Mucosa of descending colon (tissue), 3 donors: ENCODE measurements at places on chromosomes 2 and 18. TPM values are rescaled to one million over a fixed set of nuclear protein-coding genes. Genes with fewer than 3 reads are reported as not detected.

Gene ITGA4
- total RNA-seq, result 11.6 TPM

DNA sequence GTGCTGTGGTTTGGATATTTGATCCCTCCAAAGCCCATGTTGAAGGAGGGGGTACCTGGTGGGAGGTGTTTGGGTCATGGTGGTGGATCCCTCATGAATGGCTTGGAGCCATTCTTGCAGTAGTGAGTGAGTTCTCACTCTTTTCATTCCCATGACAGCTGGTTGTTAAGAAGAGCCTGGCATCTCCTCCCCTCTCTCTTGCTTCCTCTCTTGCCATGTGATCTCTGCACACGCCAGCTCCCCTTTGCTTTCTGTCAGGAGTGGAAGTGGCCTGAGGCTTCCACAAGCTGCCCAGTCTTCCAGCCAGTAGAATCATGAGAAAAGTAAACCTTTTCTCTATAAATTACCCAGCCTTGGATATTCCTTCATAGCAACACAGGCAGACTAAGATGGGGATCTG is 8.6 kb downstream of the ADD2 start:
- no peak for DNase-seq

GRCh38 chr2:69989009-69989408 is 27.6 kb upstream of the ASPRV1 start:
- DNase-seq, result peak; percentile 38

GRCh38 chr2:127829845-127830246 is 18.9 kb upstream of the WDR33 start:
- no peak for DNase-seq

Gene CHAC2
- 4.7 TPM for total RNA-seq

DNA sequence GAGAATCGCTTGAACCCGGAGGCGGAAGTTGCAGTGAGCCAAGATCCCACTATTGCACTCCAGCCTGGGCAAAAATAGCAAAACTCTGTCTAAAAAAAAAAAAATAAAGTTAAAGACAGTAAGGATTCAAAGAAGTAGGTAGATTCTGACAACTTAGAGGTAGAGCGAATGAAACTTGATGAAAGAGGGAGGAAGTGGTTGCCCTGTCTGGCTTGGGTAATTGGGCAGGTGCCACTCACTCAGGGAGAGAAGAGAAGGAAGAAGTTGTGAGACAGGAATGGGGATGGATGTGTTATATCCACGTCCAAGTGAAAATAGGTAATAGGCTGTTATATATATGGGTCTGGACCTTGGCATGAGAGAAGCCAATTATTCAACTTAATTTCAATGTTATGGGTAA is 26.3 kb downstream of the NDC80 start:
- DNase-seq, result no peak

GRCh38 chr18:33578518-33579348 is 714 bp downstream of the ASXL3 start:
- DNase-seq, result peak; percentile 65

GRCh38 chr2:233163486-233164103 is 87.9 kb upstream of the ATG16L1 start:
- no peak for DNase-seq

Gene CCDC68
- 71.4 TPM for total RNA-seq

DNA sequence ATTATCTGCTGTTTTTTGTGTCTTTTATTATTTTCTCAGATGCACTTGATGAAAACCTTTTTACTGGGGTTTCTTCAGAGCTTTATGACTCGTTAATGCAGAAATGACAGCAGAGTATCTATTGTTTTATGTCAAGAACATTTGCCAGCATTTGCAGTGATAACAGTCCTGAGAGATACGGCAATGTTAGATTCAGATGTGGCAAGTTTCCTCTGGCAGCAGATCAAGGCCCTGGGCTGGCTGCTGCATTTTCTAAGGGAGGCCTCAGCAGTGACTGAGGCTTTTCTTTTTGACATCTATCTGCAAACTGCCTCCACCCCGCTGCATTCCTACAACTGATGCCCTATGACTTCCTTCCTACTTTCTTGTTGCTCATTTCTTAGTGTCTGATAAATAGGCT is 40.2 kb downstream of the EFEMP1 start:
- no peak for DNase-seq

Gene ST6GAL2
- 3.2 TPM for total RNA-seq

GRCh38 chr2:126894082-126894481 is 4.6 kb upstream of the TEX51 start:
- DNase-seq, result no peak

Gene SMYD5
- 10.5 TPM for total RNA-seq

GRCh38 chr2:179932786-179933185 is 71.4 kb upstream of the ZNF385B start:
- DNase-seq, result no peak

Gene TEX44
- total RNA-seq, result not detected

DNA sequence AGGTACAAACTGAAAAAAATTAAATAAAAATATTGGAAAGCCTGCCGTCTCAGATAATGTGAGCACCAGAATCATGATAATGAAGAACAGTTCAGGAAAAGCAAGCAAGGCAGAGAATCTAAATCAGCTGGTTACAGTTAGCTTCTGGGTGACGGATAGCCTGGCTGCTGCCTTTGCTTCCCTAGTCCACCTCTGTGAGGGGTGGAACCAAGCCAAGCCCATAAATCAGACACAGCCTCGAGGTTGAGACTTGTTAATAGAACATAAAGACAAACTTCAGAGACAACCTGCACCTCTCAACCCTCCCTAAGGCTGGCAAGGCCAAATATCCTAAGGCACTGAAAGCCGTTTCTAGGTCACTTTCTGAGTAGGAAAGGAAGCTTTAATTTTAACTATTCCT is 334.7 kb upstream of the SLC39A10 start:
- DNase-seq, result peak; percentile 71

Gene SOWAHC
- total RNA-seq, result 30.2 TPM

Gene IL36A
- total RNA-seq, result not detected

DNA sequence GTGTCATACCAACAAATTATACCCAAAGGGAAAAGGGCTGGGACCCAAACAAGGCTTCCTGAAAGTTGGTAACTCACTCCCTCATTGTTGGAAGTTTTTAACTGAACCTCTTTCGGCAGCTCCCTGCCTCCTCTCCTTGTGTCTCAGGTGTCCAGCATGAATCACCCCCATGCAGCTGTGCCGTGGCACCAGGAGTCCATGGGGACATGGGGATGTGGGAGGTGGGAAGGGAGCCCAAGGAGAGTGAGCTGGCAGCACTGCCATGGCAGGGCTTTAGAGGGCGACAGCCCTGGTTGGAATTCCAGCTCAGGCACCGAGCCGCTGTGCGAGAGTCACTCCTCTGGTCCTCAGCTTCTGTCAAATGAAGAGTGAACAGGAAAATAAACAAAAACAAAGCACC is 12.5 kb upstream of the GYPC start:
- DNase-seq, result no peak

GRCh38 chr2:76128622-76129021 is 417.9 kb upstream of the GCFC2 start:
- DNase-seq, result no peak

Gene LHCGR
- total RNA-seq, result not detected

- DNase-seq, result no peak
These were observed 69.5 kb downstream of the KYNU start for GRCh38 chr2:142946941-142947340.

- no peak for DNase-seq
These were observed 47.7 kb downstream of the PLCL1 start for GRCh38 chr2:197852108-197852507.

- DNase-seq, result no peak
These were observed 24.5 kb upstream of the KCNE4 start for GRCh38 chr2:223027442-223027841.

GRCh38 chr18:48910972-48911545 is 39.7 kb downstream of the SMAD7 start:
- DNase-seq, result no peak

- no peak for DNase-seq
These were observed 98.1 kb downstream of the PARD3B start for GRCh38 chr2:204643326-204643725.

DNA sequence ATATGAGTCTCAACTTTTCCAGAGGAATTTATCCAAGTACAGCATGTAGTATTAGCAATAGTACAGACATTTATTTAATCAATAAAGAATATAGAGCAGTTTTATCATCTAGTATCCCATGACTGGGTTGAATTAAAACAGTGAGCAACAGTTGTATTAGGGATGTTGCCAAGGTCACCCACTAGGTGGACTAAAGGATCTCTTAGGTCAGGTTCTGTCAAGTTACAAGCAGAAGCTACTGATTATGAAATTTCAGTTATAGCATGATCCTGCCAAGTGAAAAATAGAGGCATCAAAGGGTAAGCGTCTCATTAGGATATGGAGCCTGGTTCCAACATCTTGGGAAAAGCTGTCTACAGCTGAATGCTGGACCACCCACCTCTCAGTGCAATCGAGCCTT is 52.1 kb upstream of the LAPTM4A start:
- no peak for DNase-seq

- no peak for DNase-seq
These were observed 16.1 kb downstream of the ADAM17 start for GRCh38 chr2:9539531-9539930.

DNA sequence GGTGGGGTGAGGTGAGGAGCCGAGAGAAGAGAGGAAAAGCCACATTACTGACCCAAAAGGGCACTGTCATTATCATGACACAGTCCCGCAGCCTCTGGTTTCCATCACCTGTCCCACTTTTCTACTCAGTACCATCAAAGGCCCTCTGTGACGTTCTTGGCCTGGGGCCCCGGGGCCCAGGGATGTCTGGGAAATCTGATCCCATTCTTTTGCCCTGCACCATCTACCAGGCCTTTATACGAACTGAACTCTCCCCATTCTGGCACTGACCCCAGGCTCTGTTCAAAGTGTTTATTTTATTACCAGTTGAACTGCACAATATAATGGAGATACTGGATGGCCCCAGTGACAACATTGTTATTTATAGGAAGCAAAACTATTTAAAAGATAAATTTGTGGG is 89.1 kb downstream of the COL6A3 start:
- no peak for DNase-seq

DNA sequence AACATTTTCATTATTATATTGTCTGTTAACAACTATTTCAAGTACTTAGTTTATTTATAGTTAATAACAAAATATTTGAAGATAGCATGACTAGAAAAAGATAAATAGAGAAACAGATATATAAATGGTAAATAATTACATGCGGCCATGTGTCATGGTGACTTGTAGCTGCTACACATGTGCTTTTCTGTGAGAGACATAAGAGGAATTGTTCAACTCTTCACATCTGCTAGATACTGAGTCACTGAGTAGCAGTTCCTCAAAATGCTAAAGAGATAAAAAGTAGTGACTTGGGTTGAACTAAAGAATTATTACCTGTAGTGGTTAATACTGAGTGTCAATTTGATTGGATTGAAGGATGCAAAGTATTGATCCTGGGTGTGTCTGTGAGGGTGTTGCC is 37.5 kb upstream of the SCN9A start:
- no peak for DNase-seq

DNA sequence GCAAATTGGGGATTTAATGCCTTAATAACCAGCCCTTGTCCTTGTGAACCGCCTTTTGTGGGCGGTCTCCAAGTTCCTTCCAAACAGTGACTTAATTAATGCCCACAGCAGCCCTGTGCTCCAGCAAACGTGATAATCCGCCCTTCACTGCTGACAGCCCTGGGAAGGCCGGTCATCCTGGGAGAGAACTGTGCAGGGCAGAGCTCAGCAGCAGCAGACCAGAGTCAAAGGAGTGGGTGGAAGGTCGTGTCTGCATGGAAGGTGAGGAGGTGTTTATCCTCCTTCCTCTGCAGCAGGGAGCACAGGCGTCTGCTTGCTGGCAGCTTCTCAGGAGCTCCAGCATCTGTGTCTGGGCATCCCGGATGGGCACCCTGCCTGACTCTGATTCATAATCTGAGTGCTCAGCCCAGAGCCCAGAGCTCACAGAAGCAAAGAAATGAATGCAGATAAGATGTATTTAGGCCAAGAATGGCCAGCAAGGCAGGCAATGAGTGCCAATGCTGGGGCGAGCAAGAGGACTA is 270.0 kb upstream of the PXDN start:
- no peak for DNase-seq

GRCh38 chr18:58109256-58109655 is 65.2 kb downstream of the NEDD4L start:
- no peak for DNase-seq

- no peak for DNase-seq
These were observed 22.5 kb downstream of the BIRC6 start for GRCh38 chr2:32379352-32379751.

DNA sequence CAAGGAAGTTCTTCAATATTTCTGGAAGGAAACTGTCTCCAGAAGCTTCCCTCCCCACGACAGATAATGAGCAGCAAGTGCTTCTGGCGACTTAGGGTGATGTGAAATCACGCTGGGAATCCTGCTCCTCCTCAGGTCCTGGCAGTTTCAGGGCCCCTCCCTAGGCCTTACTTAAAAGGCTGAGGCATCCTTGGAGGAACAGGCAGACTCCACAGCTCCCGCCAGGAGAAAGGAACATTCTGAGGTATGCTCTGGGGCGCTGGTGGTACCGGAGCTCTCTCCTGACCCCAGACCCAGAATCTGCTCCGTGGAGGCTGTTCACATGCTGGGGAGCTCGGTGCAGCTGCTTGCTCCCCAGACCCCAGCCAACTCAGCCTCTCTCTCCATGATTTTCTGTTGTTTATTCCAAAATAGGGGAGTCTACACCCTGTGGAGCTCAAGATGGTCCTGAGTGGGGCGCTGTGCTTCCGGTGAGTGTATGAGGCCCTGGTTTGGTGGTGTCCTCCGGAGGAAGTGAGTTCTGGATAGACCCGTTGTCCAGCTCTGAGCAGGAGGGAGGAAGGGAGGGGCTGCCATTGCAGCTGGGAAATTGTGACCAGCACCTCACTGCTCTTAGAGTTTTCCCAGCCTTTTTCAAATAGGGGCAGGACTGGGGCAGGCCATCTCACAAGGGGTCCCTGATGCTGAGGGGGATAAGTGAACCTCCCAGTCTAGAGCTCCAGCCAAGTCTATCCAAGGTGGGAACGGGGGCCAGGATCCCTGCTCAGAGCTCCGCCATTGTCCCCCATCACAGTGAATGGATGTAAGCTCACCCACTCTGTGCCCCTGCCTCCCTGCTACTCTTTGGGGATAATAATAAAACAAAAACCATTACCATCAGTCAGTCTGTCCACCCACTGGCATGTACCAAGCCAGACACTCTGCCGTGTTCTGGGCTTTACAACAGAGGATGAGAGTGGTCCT is at the start of gene IL36RN:
IL36RN (plus strand) TSS at position 201 of the 963 bp plus-strand sequence; CDS start at position 442, 241 bp downstream.
- no peak for DNase-seq

DNA sequence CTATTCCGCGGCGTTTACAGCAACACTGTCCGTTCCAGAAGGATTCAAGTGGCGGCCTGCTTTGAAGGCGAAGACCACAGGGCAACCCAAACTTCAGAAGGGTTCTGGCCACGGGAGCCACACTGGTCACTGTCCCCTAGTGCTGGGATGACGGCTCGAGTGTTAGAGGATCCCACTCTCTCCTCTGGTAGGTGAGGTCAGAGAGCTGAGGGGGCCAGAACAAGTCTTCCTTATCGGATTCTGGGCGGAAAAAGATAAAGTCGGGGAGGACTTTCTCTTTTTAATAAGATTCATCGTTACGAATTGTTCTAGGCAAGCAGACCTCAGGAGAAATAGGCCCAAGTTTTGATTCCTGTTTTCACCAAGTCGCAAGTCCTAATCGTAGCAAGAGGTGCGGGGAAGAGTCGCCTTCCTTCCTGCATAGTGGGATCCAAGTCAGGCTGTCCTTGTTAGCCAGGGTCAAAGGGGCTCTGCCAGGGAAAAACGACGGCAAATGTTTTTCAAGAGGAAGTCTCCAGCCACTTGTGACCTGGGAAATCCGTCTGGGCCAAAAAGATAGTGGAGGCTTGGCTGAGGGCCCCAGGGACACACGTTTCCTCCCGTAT is 864 bp upstream of the MYL12A start:
- peak; percentile 60 for DNase-seq

Gene CABLES1
- 13.0 TPM for total RNA-seq

Gene STK11IP
- total RNA-seq, result 39.6 TPM

Gene RFTN2
- 2.0 TPM for total RNA-seq
